Stimulated activated CD4-positive, alpha-beta T cell treated with anti-CD3 and anti-CD28 coated beads, Interleukin-2, amount 100 ng/mL, for 24 hours (primary cell): ENCODE measurements at places on chromosomes 4 and X.

- no peak for DNase-seq
These were observed 125.2 kb downstream of the ELOVL6 start for GRCh38 chr4:110073053-110073845.

GRCh38 chr4:151013491-151013890 is 1.6 kb downstream of the LRBA start:
- no peak for DNase-seq

GRCh38 chr4:53899586-53900270 is 164.7 kb downstream of the CHIC2 start:
- DNase-seq, result no peak

DNA sequence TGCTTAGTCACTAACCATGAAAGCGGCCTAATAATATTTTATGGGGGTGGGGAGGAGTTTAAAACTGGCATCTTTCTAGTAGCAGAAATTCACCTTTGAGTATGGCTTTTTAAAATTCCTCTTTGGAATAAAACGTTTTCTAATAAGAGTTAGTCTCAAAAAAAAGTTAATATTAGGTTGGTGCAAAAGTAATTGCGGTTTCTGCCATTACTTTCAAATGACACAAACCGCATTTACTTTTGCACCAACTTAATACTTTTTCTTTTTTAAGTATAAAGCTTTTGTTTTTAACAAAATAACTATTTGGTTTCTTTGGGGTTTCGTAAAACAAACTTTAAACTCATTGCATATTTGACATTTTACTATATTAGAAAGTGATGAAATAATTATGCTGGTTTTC is 68.4 kb downstream of the FBXO8 start:
- no peak for DNase-seq

- no peak for DNase-seq
These were observed 300.6 kb upstream of the SPANXN1 start for GRCh38 chrX:144946666-144947065.

GRCh38 chr4:87895964-87896621 is 63.3 kb downstream of the MEPE start:
- DNase-seq, result no peak

DNA sequence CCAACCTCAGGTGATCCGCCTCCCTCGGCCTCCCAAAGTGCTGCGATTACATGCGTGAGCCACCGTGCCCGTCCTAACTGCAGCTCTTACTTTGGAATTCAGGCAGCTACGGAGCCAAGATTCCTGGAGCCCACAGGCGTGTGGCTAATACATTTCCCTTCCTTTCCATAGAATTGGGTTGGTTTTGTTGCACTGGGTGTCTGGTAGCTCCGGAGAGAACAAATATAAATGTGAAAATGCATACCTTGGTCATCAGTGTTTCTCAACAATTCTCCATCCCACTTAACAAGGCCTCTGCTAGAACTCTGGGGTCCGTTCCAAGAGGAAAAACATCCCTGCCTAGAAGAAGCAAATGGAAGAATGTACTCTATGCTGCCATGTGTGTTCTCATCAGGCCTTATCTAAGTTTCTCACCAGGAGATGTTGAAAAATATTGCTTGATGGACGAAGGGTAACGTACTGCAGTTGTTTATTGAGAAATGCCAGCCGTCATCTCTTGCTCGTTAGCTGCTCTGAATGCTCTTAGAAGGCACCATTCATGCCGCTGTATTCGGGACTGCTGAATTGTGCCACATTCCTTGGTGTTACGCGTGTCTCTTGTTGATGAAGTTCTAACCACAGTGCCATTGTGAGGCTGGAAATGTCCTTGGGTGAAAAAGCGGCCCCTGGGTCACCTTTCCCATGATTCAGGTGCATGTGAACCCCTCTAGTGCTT is 50.5 kb upstream of the CD99 start:
- no peak for DNase-seq
